GM04503 (cell line): ENCODE measurements at places on chromosomes 6 and 20.
A peak's percentile ranks its signal among the peaks of the same experiment; 100 is the strongest.

- DNase-seq = no peak
Measured at GRCh38 chr6:167652042-167652700, 174.5 kb upstream of the AFDN start.

GRCh38 chr20:36394340-36394965 is 88.3 kb downstream of the DLGAP4 start:
- no peak for DNase-seq

DNA sequence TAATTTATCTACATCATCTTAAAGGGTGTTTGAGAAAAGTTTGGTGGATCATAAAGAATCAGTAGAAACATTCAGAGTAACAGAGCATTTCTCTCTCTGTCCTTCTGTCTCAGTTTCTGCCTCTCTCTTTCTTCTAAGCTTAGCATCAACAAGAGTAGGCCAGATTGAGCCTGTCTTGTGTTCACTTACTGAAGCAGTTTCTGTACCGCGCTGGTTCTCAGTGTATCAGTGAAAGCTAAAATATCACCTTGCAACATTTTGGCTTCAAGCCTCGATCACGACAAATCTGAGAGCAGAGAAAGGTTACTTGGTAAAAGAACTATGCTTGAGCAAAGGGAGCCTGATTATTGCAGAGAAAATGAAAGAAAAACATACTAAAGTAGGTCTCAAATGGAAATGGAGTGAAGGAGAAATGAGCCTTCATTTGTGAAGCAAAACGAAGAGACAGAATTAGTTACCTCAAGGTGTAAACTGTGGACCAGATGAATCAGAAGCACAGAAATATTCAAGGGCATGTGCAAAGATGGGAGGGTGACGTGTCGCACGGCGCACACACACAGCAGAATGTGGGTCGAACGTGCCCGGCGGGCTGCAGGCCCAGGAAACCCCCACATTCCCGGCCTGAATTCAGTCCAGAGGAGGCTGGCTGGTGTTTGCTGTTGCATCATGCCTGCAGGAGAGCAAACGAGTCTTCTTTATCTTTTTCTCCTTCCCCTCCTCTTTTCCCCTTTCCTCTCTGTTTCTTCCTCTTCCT is 509.3 kb downstream of the QKI start:
- no peak for DNase-seq

GRCh38 chr20:50724112-50724725 is 7.2 kb upstream of the PARD6B start:
- no peak for DNase-seq

- no peak for DNase-seq
Measured at GRCh38 chr6:34979994-34980393, 90.9 kb downstream of the ANKS1A start.

DNA sequence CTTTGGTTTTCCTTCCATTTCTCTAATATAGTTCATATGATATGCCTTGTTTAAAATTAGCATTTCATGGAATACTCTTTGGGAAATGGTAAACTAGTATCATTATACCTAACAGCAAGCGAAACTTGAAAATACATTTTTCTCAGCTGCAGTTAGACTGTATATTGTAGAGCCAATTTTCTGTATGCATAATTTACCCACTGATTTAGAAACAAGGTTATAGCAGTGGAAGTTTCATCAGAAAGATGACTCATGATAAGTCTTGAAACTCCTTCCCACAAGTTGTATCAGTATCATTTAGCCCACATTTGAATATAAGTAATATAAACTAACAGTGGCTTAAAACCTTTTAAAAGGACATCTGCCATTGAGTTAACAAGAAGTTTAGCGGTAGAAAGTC is 164.8 kb upstream of the BMP5 start:
- peak; percentile 31 for DNase-seq

DNA sequence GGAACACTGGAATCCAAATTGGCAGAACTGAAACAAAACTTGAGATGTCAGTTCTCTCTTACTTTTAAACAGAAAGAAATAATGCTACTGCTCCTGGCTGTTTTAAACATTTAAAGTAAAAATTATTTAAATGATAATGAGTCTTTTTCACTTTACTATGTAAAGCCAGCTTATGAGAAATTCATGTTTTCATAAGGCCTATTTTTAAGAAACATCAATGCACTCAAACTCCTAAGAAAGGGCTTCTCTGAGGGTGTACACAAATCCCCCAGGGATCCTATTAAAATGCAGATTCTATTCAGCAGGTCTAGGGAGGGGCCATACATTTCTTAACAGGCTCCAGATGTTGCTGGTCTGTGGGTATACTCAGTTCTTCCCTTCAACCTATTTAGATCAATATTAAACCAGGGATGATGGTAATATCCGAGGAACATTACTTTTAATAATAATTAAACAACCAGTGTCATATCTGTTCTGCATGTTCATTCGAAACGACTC is 2.3 kb downstream of the FERMT1 start:
- DNase-seq = no peak

DNA sequence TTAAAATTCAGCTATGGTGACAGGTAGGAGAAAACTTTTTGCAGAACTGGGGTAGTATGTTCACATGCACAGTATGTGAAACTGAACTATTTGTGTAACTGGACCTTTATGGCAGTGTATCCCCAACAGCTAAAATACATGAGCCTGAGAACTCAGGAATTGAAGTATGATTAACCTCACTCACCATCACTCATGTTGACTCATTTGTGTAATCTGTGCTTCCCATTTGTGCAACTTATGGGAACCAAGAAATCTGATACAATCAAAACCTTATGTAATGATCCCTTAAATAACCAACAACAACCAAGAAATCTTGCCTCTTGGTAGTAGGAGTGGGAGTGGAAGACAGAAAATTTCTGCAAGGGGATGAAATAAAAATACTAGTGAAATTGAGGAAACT is 674.9 kb downstream of the HDGFL1 start:
- DNase-seq = no peak

GRCh38 chr6:4983322-4983721 is 20.5 kb downstream of the RPP40 start:
- DNase-seq = no peak

DNA sequence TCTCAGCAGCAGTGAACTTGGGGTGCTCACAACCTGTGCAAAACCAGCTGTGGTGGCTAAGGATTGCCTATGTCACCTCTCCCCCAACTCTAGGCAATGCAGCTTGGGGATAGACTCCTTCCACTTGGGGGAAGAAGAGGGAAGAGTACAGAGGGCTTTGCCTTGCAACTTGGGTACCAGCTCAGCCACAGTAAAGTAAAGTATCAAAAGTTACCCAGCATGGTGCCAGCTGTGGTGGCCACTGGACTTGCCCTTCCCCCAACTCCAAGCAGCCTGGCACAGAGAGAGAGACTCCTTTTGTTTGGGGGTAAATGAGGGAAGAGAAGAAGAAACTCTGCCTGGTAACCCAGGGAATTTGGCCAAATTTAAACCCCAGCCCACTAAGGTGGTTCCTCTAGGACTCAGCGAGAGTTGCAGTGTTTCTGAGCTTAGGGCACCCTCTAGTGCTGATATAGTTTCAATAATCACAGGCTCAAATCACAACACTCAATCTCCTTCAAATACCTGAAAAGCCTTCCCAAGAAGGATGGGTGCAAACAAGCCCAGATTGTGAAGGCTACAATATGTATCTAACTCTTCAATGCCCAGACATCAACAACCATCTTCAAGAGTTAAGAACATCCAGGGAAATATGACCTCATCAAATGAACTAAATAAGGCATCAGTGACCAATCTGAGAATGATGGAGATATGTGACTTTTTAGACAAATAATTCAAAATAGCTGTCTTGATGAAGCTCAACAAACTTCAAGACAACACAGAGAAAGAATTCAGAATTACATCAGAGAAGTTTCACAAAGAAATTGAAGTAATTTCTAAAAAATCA is 7.6 kb upstream of the DEFB129 start:
- no peak for DNase-seq

- no peak for DNase-seq
Measured at GRCh38 chr6:129661536-129662405, 48.2 kb downstream of the ARHGAP18 start.

DNA sequence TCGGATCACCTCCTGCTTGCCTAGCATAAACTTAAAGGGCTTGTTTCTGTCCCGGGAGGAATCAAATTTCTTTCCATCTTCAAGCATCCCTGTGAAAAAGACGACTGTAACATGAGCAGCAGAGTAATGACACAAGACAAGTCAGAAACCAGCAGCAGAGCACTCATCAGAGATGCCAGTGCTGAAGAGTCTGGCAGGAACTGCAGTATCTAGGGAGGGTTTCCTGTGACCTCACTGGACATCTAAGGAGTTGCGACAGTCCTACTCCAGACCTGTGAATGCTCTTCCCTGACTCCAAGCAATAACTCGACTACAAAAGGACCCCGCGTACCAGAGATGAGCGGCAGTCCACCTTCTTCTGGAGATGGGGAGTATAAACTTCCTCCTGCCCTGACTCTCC is 17.3 kb downstream of the FKBP1A start:
- DNase-seq = peak; percentile 47

DNA sequence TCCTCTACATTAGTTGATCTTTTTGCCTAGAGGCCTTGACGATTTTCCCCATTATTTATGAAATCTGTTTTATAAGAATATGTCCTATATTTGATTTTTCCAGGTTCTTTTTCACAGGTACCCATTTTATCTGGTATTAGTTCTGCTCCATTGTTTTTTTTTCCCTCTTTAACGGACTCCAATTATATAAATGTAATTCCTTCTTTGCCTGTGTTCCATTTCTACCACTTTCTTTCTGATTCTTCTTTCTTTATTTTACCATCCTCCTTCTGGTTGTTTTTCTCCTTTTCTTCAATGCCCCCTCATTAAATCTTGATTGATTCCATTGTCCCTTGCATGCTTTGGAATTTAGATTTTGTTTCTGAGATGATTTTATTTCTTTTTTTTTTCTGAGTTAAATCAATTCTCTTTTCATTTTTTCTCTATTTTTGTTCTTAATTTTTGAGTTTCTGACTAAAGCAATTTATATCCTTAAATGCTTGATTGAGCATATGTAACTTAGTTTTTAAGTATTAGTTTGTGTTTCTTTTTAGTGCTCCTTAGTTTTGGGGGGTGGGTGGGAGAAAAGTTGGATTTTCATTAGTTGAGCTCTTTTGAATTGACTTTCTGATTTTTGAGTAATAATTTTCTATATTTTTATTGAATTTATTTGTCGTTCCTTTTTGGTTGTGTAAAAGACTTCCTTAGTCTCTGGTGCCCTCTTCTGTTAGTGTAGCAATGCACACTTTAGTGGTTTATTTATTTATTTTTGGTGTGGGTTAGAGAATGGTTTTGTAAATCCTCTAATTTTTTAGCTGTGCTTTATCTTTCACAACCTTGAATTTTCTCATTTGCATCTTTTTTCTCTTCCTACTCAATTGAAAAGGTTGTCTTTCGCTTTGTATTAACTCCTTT is 140.8 kb downstream of the FARS2 start:
- no peak for DNase-seq

DNA sequence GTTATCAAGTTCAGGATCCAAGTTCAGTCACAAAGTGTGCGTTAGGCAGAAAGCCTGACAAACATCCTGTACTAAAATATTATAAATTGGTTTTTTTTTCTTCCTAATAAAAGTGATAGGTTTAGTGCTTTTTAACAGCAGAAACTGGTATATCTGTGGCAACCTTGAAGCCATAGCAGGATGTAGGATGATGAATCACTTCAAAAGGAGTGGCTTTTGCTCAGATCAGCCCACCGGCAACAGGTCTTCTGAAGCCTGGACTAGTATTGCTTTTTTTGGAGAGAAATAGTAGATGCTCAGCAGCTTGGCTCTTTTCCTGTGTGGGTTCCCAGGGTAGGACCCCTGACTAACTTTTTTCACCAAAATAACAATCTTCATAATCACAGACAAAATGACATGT is 190.8 kb downstream of the EPM2A start:
- DNase-seq = no peak

- DNase-seq = no peak
Measured at GRCh38 chr20:568097-568652, 24.6 kb upstream of the CSNK2A1 start.

DNA sequence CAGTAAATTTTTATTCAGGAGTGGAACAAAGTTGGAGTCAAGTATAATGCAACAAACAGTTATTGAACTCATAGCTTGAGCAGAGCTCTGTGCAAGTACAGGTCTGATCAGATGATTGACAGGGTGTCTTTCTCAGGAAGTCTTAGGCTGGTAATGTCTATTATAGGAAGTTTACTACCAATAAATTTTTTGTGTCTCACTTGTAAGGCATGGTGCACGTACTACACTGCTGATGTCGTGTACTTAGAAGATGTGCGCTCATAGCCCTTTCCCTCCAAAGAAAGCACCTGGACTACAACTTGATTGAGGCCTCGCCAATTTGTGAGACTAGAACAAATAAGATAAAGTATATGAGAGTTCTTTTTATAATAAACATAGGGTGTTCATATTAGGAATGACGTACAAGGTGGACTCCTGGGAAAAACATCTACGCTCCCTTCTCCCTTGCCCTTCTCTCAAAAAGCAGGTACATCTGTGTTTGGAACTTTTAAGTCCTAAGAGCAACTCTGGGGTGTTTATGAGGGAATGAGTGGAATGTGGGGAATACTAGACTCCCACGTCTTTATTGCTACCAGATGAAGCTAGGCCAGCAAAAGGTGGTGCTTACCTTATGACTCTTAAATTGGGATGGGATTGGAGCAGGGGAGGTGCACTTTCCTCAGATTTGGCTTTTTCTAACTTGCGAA is 1.5 kb downstream of the NDUFAF5 start:
- DNase-seq = no peak

DNA sequence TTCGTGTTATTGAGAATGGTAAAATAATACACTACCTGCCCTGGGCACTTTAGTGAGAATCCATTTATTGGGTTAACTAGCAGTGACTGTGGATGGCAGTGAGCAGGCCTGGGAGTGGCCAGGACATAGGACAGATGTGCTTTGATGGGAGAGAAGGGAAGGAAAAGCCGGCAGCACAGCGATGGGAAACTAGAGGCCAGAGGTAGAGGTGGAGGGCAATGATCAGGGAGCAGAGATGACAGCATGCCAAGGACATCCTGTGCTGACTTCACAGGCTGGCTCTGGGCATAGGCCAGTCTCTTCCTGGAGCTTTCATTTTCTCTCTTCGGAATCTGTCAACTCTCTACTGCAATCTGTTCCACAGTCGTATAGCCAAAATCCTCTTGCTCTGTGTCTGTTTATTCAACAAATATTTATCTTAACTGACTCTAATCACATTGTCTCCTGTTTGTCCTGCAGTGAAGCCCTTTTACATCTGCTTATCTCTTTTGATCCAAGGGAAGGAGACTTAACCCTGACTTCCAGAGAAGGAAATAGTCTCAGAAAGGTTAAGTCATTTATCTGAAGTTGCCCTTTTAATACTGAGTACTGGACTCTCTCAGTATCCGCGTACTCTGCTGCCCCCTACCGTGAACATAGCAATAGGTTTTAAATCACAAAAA is 18.4 kb upstream of the MMP24 start:
- no peak for DNase-seq

DNA sequence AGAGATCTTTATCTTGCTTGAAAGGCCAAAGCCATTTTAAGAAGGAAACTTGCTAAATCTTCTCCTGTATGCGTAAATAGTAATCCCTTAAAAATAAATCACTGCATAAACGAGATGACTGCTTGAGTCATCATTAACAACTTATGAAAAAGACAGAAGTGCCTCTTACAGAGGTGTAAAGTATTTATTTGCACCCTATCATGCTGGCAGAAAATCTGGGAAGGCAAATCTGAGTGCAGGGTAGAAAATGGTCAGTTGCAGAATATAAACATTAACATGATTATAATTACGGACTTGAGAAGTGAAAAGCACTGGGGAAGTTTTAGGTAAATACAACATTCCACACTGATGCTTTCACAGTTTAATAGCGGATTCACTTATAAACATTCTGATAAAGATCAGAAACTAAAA is 67.5 kb upstream of the FBXO30 start:
- DNase-seq = no peak
